ENCODE measurements at places on chromosomes 13 and 19.

DNA sequence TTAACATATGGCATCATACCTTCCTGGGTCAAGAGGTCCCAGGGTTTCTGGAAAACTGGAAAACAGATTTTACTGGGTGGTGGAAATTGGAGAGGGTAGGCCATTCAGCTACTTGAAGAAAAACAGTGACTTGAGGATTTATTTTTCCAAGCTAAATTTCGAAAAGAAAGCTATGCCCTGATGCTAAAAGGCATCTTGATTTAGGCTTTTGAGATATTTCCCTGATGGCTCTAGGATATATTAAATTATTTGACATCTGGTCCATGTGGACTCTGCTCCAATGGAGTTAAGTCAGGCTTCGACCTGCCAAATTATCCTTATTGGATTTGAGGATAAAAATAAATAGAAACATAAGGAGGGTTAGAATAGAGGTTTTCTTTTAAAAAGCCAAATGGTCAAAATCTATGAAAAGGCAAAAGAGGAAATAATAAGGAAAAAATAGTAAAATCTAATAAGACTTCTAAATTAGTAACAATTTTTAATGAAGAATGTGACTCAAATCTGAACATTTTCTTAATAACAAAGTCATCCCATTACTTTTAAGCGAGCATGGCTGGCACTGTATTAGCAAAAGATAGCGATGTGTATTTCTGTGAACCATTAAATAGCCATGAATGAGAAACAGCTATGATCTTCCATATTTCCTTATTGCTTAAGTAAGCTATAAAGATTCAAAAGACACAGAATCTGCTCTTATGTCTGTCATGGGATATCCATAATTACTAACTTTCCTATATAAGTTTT is 190.0 kb upstream of the MIR17HG start:
- DNase-seq, result no peak

DNA sequence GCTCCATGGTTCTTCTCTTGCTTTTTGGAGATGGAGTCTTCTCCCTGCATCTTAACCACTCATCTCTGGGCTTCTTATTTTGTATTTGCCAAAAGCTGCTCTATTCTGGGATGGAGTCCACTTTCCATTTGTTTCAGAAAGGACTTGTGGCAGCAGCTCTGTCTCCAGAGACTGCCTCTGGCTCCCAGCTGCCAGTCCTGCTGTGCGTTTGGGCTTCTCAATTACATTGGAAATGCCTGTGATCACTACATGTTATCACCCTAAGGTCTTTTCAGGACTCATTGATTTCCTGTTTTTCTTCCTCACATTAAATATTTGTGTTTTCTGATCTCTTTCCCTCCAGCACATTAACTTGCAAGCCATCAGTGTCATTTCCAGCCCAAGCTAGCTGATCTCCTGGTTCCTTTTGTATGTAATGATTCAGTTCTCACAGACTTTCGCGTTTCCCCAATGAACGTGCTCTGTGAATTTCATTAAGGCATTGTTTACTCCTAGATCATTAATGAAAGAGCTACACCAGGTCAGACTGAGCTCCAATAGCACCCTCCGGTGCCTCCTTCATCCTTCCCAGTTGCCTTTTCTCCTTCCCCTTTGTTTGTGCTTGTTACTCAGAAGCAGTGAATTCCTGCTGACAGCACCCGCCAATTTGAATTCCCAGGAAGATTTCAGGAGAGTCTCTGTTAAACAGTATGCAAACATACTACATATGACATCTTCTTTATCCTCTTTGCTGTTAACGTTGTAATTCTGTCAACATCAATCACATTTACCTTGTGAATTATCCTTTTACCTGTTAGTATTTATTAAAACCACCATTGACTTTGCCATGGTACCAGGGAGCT is 3.0 kb downstream of the CBY2 start:
- no peak for DNase-seq

GRCh38 chr19:5138606-5139582 is 170.0 kb downstream of the KDM4B start:
- DNase-seq, result peak; percentile 59

GRCh38 chr13:100790405-100790804 is 115.8 kb upstream of the TMTC4 start:
- no peak for DNase-seq

GRCh38 chr19:51246164-51246552 is 4.7 kb upstream of the SIGLECL1 start:
- DNase-seq, result no peak

DNA sequence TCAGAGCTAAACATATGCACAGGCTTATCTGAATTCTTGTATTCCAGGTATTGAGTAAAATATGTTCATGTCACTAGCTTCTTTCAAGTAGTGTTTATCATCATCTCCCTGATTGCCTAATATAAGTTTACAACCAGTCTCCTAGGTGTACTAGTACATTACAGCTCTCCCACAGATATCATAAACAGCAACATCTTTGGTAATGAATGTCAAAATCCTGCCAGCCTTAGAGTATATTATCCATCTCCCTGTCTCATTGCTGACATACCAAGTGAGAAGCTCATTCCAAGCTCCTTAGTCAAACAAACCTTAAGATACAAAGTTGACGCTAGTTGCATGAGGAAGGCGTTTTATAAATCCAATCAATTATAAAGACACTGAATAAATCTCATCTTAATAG is 689.1 kb upstream of the GPC6 start:
- DNase-seq, result no peak

- no peak for DNase-seq
These were observed 10.3 kb downstream of the IL17D start for GRCh38 chr13:20713751-20714150.

GRCh38 chr19:46716672-46717033 is 261 bp downstream of the PRKD2 start:
- DNase-seq, result no peak

DNA sequence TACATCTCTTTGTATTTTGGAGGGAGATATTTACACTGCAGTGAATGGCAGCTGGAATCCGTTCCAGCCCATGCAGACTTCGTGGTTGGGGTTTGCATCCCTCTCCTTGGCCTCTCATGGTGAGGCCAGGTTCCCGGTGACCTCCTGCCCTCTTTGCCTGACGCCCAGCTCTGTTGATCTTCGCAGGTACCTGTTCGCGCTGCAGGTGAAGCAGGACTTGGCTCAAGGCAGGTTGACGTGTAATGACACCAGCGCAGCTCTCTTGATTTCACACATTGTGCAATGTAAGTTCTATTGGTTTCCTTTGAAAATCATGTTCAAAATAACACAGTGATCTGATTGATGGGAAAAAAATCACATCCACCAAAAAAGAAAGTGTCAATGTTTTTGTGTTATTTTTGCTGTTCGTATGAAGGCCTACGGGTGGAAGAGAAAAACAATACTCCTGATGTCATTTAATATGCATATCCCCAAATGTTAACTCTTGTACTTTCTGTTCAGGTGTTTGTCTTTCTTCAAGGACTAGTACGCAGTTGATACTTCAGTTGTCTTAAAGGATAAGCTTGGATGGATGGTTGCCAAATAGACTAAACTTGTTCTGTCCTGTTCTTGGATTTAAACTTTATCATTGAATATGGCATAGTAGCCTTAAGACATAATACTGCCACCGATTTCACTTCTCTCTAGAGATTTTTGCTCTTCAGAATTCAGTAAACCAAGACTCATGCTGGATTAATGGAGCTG is 199.1 kb downstream of the STK24 start:
- no peak for DNase-seq

DNA sequence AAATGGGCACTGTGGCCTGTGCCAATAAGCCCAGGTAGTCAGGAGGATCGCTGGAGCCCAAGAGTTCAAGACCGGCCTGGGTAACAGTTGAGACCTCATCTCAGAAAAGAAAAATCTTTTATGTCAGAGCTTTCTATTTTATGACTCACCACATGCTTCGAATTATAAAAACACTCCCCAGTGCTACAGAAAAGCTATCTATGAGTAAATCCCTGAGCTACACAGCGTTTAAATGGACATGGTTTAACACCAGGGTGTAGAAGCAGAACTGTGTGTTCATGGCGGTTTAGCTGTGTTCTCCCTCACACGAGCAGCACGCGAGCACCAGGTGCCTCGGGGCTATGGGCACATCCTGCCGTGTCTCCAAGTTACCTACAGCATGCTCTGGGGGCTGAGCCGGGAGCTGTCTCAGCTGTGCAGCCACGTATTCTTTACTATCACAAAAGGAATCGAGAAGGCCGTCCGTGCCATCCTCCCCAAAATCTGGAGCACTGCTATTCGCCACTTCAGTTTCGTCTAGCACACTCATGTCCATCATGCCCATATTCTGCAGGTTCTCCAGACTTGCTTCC is 6.7 kb downstream of the SAFB2 start:
- no peak for DNase-seq

DNA sequence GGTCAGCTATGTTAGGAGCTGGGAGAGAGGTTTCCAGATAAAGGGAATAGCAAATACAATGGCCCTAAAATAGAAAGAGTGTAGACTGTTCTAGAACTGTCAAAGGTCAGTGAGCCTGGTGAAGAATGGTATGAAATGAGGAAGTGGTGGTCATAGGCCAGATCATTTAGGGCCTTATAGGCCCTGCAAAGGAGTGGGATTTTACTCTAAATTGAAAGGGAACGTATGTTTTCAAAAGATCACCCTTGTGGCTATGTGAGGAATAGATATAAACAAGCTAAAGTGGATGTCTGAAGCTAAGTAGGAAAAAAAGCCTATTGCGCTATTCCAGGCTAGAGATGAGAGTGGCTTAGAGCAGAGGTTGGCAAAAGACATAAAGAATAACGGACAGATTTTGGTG is 70.7 kb upstream of the TDRD3 start:
- no peak for DNase-seq
